Uterus (tissue), 4 donors: ENCODE measurements at places on chromosomes 2 and 18. TPM values are rescaled to one million over a fixed set of nuclear protein-coding genes. Genes with fewer than 3 reads are reported as not detected.

C1QL2 gene
- not detected for total RNA-seq

CREG2 gene
- total RNA-seq: not detected

MAL gene
- total RNA-seq: 0.29 TPM

DNA sequence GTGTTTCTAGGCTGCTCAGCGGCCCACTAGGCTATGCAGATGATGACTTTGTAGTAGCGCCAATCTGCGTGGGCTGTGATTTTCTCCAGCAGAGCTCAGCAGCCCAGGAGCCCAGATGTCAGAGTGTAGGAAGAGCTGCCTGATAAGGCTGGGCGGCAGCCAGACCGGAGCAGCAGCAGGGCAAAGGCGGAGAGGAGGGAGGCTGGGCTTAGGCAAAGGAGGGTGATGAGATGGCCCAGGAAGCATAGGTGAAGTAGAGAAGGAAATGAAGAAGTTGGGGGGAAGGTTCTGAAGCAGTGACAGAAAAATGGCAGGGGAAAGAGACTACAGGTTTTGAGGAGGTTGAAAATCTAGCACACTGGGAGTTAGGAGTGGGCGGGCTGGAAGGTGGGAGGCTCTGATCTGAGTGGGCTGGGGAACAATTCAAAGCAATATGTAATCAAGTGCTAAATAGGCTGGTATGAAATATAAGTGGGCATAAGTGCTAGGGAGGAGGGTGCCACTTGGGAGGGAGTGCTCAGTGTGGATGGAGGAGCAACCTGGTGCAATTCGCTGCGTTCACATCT is 50.6 kb upstream of the STPG4 start:
- DNase-seq: peak; percentile 74
- H3K4me3 ChIP-seq: no peak overlapping the region
- H3K27ac ChIP-seq: no peak overlapping the region
- H3K27me3 ChIP-seq: no peaks in the 10 kb centered on the region
- H3K36me3 ChIP-seq: no peaks in the 10 kb centered on the region

DOK6 gene
- total RNA-seq: 1.2 TPM

ADRA2B gene
- 5.4 TPM for total RNA-seq

DNA sequence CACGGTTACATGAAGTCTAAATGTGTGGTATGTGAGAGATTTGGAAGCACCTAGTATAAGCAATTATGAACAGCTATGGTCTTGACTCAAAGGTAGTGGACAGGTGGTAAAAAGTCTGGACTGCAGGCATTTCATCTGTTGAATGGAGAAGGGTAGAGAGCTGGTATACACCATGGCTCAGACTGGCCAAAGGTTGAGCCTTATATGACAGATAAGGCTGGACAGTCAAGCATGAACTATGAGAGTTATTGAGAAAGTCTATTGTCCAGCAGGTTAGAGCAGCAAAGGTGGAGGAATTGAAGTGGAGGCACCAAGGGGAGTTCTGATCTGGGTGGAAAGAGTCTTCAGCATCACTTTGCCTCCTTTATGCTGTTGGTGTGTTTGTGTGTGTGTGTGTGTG is 346.7 kb upstream of the SLC14A2 start:
- DNase-seq: no peak
- no peaks in the 10 kb centered on the region for H3K36me3 ChIP-seq
- no peaks in the 10 kb centered on the region for H3K4me1 ChIP-seq
- H3K27ac ChIP-seq: no peak overlapping the region
- H3K4me3 ChIP-seq: no peak overlapping the region

GRCh38 chr2:9985531-9986328 is 34.2 kb downstream of the GRHL1 start:
- H3K4me3 ChIP-seq: no peak overlapping the region
- H3K36me3 ChIP-seq: no peaks in the 10 kb centered on the region
- no peaks in the 10 kb centered on the region for H3K4me1 ChIP-seq
- peak overlapping the region; percentile 46 for H3K27ac ChIP-seq
- no peaks in the 10 kb centered on the region for H3K27me3 ChIP-seq

DNA sequence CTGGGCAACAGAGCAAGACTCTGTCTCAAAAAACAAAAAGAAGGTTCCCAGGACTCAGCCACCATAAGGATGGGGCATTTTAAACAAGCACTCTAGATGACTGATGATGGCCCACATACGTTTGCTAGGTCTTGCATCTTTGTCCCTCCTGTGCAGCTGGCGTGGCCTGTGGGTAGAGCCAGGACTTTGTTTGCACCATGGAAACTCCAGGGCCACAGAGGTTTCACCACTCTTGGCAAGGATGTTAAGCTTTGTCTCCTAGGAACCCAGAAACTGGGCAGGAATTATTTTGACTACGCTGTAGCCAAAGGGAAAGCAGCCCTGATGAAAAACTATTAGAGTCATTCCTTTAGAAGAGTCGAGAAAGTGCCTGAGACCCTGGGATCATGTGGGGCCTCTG is 75.3 kb upstream of the STPG4 start:
- H3K27ac ChIP-seq: no peak overlapping the region
- no peaks in the 10 kb centered on the region for H3K36me3 ChIP-seq
- H3K4me1 ChIP-seq: no peaks in the 10 kb centered on the region
- H3K4me3 ChIP-seq: no peak overlapping the region

MROH2A gene
- not detected for total RNA-seq

NTSR2 gene
- not detected for total RNA-seq

- no peaks in the 10 kb centered on the region for H3K27me3 ChIP-seq
- H3K36me3 ChIP-seq: no peaks in the 10 kb centered on the region
- no peak overlapping the region for H3K27ac ChIP-seq
- DNase-seq: peak; percentile 33
- H3K4me3 ChIP-seq: no peak overlapping the region
These were observed 291.9 kb upstream of the TRIB2 start for GRCh38 chr2:12424809-12425208.

- no peaks in the 10 kb centered on the region for H3K4me1 ChIP-seq
- H3K27ac ChIP-seq: no peak overlapping the region
- H3K27me3 ChIP-seq: no peaks in the 10 kb centered on the region
- no peak for DNase-seq
- H3K4me3 ChIP-seq: no peak overlapping the region
These were observed 146.3 kb upstream of the SKOR2 start for GRCh38 chr18:47397671-47398319.

- no peak overlapping the region for H3K4me3 ChIP-seq
- H3K27me3 ChIP-seq: no peaks in the 10 kb centered on the region
- no peaks in the 10 kb centered on the region for H3K36me3 ChIP-seq
- H3K4me1 ChIP-seq: no peaks in the 10 kb centered on the region
These were observed 8.4 kb upstream of the TMEM185B start for GRCh38 chr2:120231564-120231973.

CCNYL1 gene
- 18.0 TPM for total RNA-seq

- H3K27me3 ChIP-seq: no peaks in the 10 kb centered on the region
- no peak overlapping the region for H3K4me3 ChIP-seq
- H3K36me3 ChIP-seq: no peaks in the 10 kb centered on the region
- H3K4me1 ChIP-seq: no peaks in the 10 kb centered on the region
- DNase-seq: no peak
These were observed 328.7 kb downstream of the SMAD2 start for GRCh38 chr18:47601581-47602272.

DNA sequence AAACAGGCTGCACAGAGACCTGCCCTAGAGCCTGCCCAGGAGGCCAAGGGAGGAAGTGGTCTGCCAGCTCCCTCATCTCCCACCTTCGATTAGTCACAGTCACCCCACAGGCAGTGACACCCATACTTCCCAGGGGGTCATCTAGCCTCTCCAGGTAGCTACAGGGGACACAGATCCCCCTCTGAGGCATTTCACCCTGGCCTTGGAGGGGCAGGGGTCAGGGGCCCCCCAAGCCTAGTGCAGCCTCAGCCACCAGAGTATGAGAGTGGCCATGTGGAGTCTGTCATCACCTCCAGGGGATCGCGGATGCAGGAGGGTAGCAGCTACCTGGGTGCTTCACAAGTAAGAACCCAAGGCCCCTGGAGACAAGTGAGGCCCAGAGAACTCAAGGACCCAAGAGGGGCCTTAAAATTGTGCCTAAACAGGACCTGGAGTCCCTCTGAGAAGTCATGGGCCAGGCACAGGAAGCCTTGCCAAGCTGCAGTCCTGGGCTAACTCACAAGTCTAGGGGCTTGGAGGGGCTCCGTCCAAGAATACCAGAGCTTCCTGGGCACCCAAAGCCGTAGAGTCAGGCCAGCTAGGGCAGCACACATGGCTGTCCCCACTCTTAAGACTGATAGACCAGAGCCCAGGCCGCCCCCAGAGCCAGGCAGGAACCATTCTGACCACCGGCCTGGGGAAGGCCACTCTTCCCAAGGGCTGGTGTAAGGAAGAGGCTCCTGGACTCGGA is 354.3 kb upstream of the ID2 start:
- no peak for DNase-seq
- no peak overlapping the region for H3K4me3 ChIP-seq
- no peaks in the 10 kb centered on the region for H3K4me1 ChIP-seq
- no peaks in the 10 kb centered on the region for H3K27me3 ChIP-seq
- no peaks in the 10 kb centered on the region for H3K36me3 ChIP-seq

ANKRD29 gene
- total RNA-seq: 17.6 TPM

HOXD9 gene
- 70.8 TPM for total RNA-seq

DNA sequence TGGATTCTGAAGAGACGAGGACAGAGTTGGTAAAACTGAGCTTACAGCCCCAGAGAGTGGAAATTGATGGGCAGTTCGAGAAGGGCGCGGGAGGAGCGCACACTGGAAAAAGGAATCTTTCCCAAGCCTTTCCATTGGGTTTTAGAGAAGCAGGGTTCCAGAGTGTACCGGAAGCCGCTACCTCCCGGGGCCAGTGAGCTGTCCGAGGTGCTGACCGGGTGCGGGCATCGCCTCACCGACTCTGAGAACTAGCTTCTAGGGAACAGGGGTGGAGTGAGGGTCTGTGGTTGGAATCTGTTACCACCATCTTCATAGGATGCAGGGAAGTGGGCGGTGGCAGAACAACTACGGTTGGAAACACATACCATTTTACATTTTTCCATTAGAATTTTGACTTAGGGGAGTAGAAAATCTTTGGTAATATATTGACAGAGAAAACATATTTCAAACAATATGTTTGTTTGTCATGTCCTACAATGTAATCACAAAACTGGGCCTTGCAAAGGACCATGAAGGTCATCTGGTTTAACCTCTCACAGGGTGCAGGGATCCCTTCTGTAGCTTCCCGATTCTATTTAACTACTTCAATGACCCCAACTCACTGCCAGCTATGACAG is 724 bp downstream of the NMS start:
- H3K27ac ChIP-seq: no peak overlapping the region
- DNase-seq: no peak
- no peaks in the 10 kb centered on the region for H3K36me3 ChIP-seq
- no peaks in the 10 kb centered on the region for H3K4me1 ChIP-seq
- no peaks in the 10 kb centered on the region for H3K27me3 ChIP-seq

DNA sequence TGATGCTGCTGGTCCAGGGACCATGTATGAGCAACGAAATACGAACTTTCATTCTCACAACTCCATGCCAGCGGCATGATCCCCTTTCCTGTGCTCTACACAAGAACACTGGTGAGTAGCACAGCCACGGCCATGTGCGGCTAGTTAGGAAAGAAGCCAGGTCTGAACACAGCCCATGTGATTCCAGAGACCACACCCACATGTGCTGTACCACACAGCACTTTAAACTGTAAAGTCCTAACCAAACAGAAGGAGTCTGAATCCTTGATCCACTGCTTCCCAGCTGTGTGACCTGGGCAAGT is 33.0 kb upstream of the ACAA2 start:
- no peak for DNase-seq
- H3K4me1 ChIP-seq: no peaks in the 10 kb centered on the region

KCNE4 gene
- 12.4 TPM for total RNA-seq
